ENCODE measurements at places on chromosomes 1 and 21.
A peak's percentile ranks its signal among the peaks of the same experiment; 100 is the strongest.

GRCh38 chr1:186978596-186979556, 150.1 kb downstream of the PLA2G4A start:
- DNase-seq, result no peak

GRCh38 chr1:241518476-241519307, 863 bp downstream of the FH start:
- DNase-seq, result peak; percentile 10

DNA sequence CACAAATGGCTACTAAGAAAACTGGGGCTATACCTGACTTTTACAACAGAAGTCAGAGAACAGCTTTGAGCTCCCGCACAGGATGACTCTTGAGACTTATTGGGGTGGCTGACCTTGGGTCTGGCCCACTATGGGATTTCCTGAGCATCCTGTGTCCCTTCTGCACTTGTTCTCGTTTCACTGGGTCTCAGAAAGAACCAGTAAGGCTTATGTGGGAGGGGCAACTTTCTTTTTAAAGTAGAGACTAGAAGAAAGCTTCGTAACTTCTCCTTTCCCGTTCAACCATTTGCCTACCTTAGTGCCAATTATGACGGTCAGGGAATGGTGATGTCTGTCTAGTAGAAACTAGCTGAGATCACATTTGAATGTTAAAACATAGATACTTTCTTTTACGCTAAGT, 59.5 kb upstream of the C1orf105 start:
- no peak for DNase-seq

GRCh38 chr1:213986020-213986924, 1.5 kb upstream of the PROX1 start:
- peak; percentile 61 for DNase-seq

GRCh38 chr1:221148660-221149059, 269.4 kb downstream of the HLX start:
- no peak for DNase-seq

DNA sequence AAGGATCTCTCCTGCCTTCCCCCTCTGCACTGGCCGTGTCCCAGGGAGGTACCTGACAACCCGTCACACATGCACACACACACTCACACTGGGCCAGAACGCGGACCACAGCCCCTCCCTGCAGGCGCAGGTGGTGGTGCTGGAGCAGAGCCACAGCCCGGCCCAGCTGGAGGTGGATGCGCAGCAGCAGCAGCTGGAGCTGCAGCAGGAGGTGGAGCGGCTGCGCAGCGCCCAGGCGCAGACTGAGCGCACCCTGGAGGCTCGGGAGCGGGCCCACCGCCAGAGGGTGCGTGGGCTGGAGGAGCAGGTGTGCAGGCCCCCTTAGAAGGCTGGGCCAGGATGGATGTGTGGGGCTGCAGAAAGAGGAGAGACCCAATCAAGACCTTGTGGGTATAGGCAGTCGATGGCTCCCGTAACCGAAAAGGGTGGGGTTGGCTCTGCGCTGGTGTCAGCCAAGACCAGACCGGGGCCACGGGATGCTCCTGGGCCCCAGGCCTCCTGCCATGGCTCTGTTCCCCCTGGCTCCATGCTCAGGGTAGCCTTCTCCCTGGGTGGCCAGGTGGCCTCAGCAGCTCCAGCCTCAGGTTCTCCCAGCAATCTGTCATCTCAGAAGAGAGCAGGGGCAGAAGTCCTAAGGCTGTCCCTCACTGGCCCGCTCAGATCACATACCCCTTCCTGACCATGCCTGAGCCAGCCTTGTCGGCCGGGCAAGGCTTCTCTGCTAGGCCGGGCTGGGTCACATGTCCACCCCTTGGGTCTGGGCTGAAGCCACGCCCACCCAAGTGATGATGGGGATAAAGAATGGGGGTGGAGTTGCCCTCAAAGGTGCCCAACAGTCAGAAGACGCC, 8.9 kb downstream of the MFAP2 start:
- no peak for DNase-seq

DNA sequence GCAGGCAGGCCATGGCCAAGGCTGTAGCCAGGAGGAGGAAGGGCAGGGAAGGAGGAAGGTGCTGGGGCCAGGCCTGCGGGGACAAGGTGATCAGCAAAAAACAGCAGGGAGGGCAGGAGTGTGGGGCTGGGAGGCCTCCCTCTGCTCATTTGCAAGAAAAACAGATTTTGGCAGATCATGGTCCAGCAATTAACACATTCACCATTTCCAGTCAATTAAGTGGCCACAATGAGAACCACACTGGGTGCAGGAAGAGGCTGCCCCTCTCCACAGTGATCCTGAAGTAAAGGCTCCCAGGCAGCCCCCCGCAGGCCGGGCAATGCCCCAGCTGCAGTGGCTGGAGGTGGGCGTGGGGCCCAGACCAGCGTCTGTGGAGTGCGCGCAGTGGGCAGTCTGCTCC, 54.6 kb downstream of the DMRTB1 start:
- no peak for DNase-seq

- DNase-seq, result no peak
Measured at GRCh38 chr1:67597336-67597735, 87.7 kb upstream of the GADD45A start.

DNA sequence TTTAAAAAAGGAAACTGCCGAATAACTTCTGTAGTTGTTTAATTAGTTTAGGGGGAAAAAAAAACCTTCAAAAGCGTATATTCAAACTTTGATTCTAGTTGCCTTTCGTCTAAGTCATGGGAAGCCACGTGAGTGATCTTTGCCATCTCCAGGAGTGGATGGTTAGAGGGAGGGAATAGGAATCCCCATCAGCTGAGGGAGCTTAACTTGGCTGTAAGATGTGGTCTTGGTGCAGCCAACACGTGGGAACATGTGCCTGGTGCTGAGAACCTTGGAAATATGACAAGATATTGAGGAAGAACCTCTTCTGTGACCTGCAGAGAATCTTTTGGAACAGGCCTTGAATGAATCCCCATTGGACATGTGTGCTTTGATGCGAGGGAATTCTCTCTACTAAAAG, 1.7 kb downstream of the BACE2 start:
- DNase-seq, result no peak

DNA sequence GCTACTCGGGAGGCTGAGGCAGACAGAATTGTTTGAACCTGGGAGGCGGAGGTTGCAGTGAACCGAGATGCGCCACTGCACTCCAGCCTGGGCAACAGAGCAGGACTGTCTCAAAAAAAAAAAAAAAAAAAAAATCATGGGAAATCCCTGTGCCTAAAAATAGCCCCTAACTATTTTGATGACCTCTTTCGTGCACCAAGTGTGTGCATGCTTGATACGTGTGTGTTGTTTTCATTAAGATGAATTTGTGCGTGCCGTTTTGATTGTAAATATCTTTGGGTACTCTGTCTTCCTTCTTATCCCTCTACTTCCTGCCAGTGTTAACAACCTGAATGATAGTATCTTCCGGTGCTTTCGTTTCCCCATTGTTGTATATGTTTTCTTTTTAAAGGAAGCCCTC, 9.8 kb downstream of the CACYBP start:
- DNase-seq, result no peak

- DNase-seq, result no peak
Measured at GRCh38 chr1:240720976-240721375, 109.0 kb upstream of the GREM2 start.

- DNase-seq, result no peak
Measured at GRCh38 chr21:28592205-28592865, 400.3 kb downstream of the LTN1 start.

DNA sequence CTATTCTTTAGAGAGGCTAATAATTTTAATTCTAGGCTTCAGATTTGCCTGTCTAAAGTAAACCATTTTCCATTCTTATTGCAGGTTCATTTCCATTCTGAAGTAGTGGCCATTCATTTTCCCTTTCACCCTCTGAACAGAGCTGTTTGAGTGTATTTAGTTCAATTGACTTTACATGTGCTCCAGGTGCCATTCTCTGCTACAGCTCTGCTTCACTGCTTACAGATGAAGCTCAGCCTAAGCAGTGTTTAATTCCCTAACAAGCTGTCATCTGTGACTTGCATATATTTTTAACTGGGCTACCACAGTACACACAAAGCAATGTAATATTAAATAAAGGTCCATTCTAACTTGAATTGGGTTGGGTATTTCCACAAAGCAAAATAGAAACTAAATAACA, 1031.6 kb downstream of the KCNT2 start:
- no peak for DNase-seq

- DNase-seq, result no peak
Measured at GRCh38 chr1:197923038-197923437, 5.9 kb downstream of the LHX9 start.

DNA sequence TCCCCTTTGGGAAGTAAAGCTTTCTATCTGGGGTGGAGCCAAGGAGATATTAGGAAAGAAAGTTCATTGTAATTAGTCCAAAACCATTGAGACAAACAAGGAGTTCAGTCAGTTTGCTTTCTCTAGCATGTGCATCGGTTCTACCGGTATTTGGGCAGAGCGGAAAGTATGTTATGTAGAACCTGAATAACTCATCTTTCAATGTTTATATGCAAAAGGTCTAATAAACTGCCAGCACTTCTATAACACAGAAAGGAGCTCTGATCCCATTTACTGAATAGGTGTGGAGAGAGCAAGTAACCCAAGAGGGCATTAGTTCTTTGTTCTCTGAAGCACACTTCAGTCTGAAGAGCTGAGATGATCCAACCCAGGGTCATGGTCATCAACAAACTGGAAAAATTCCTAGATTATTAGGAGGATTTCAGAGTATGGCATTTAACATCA, 3.5 kb downstream of the TGFB2 start:
- no peak for DNase-seq

GRCh38 chr1:156401041-156401574, 32.1 kb downstream of the RHBG start:
- no peak for DNase-seq

DNA sequence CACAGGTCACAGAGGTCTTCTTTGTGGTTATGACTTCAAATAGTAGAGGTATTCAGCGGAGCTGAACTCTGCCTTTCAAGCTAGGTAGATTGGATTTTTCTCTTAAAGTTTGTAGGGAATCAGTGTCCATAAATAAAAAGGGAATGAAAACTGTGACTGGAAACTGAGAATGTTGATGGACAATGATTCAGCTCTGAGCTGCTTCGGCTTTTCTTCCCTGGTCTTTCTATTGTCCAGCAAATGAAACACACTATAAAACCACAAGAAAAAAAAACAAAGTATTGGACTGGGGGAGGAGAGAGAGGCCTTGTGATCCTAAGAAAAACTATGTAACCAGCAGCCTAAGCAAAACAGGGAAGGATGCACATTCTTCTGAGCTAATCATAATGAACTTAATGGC, 11.1 kb downstream of the TNNI3K start:
- no peak for DNase-seq

GRCh38 chr1:243587285-243587684, 262.8 kb downstream of the AKT3 start:
- no peak for DNase-seq

DNA sequence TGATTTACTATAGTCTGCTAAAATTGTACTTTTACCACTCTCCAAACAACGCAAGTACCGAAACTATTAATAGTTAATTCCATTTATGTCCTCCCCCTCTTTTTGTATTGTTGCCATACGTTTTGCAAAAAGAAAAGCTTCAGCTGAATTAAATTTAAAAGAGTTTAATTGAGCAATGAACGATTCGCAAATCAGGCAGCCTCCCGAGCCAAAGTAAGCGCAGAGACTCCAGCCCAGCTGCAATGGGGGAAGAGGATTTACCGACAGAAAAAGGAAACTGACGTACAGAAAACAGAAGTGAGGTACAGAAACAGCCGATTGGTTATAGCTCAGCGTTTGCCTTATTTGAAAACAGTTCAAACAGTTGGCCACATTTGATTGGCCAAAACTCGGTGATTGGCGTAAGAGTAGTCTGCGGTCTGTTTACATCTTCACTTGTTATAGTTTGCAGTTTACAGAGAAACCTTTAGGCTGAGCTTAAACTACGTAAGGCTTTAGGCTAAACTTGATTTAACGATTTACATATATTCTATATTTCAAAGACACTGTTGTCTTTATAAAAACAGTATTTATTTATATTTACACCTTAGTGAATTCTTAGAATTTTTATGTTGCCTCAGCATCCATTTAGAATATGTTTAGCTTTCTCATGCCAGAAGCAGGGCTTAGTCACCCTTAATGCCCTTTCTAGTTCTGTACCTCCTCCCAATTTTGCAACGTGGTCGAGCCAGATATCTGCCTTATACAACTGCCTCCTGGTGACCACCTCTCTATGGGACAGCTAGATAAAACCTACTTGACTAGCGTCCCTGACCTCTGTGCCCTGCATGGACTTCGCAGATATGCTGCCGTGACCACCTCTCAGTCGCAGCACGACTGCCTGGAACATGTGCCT, 23.8 kb downstream of the CR1 start:
- no peak for DNase-seq

- no peak for DNase-seq
Measured at GRCh38 chr1:2016123-2016522, 3.0 kb upstream of the GABRD start.

DNA sequence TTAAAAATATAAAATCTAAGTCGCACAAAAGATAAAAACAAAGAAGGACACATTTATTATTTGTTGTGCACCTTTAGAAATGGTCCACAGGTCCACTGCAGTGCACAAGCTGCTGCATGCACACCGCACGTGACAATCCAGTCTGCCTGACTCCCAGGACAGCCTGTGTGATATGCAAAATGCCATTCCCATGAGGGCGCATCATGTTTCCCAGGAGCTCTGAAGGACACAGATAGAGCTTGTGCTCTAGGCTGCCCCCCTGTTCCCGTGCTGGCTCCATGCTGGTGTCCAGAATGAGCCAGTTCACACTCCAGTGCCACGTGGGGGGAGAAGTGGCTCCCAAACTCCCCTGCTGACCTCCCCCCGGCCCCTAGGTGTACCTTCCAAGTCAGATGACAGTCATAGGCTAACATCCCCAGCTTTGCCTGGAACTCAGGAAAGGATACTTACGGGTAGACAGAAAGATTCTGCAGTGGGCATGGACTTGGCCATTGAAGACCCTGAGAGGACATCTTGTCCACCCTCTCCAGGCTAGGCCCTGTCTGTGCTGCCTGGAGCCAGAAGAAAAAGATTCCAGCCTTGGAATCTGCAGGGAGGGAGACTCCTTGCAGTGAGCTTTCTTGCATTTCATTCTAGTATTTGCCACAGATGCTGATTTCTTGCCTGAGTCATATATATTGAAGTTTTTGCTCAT, 26.3 kb downstream of the RAB7B start:
- DNase-seq, result no peak

DNA sequence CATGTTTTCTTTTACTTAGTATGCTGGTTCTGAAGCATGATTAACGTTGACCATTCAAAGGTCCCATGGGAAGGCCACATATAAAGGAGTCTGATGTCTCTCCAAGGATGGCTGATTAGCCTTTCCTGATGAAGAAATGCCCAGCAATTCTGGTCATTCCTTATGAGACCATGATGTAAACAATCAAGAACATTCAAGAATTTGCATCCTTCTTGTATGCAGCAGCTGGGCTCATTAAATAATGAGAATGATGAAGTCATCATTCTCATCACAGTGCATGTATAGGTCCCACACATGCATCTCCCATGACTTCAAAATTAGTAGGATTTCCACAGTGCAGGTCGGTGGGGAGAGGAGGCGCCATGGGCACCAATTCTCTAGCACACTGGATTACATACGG, 85.4 kb downstream of the APP start:
- DNase-seq, result no peak
